ENCODE measurements at places on chromosomes 5 and 9.
A peak's percentile ranks its signal among the peaks of the same experiment; 100 is the strongest.

GRCh38 chr9:135480071-135480939, 723 bp downstream of the PPP1R26 start:
- peak; percentile 49 for DNase-seq

DNA sequence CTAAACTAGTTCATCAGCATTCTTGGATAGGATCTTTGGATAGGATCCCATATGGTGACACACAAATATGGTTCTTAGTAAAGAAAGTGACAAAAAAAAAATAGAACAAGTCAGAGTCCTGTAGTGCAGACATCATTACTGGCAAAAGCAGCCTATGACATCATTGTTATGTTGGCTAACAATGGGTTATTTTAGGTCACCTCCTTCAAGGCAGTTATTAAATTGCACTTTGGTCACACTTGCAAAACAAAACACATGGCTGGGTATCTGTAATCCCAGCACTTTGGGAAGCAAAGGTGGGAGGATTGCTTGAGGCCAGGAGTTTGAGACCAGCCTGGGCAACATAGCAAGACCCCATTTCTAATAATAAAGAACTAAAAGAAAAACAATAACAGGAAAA, 185.9 kb downstream of the KIAA0825 start:
- no peak for DNase-seq

DNA sequence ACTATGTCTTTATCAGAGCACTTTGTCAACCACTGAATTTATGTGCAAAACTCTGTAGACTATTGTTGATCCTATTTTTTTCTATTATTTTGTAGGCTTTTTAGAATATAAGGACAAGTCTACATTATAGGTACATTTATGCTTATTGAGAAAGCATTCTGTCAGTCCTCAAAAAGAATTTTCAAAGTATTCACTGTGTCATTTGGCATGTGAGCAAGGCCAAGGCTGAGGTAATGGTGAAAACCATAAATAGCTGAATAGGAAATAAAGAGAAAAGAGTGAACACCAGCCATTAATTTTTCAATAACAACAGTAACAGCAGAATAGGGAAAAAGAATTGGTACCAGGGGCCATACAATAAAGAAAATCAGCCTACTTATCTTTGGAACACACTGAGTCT, 21.0 kb downstream of the SKIC3 start:
- DNase-seq = no peak

- no peak for DNase-seq
Observed at GRCh38 chr5:149526845-149527590, 24.2 kb downstream of the CSNK1A1 start.

DNA sequence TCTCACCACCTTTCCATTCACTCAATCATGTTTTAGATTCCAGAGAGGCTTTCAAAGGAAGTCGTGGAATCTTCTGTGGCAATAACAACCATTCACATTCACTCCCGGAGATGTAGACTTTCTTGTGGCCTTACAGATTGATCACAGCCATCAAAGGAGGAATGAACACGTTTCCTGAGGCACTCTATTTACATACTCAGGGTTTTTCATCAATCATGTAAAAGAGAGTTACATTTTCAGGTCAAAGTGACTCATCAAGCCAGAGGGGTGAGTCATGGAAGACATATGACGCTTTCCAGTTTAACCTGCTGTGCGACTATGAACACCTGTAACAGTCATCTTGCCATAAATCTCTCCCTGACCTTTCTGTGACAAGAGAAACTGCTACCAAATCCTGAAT, 39.3 kb upstream of the RAD23B start:
- DNase-seq = peak; percentile 96

Data from SW480 (cell line).